RKO (cell line): ENCODE measurements at places on chromosomes 16 and 17.

- DNase-seq = no peak
Measured at GRCh38 chr17:20128036-20128667, 119.0 kb downstream of the SPECC1 start.

DNA sequence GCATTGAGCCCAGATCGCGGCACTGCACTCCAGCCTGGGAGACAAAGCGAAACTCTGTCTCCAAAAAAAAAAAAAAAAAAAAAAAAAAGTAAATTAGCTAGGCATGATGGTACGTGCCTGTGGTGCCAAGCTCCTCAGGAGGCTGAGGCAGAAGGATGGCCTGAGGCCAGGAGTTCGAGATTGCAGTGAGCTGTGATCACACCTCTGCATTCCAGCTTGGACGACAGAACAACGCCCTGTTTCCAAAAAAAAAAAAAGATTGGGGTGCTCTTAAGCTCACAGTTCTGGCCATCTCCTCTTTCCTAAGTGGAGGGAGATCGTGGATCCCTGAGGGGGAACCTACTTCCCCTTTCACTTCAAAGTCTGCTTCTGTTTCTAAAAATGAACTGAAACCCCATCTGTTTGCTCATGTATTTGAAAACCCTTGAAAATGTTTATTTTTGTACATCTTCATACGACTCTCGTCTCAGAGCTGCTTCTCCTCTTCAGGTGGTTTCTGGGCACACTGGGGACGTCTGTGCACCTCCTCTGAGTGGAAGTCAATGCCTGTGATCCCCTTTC, 138.8 kb downstream of the PRKCA start:
- no peak for DNase-seq

DNA sequence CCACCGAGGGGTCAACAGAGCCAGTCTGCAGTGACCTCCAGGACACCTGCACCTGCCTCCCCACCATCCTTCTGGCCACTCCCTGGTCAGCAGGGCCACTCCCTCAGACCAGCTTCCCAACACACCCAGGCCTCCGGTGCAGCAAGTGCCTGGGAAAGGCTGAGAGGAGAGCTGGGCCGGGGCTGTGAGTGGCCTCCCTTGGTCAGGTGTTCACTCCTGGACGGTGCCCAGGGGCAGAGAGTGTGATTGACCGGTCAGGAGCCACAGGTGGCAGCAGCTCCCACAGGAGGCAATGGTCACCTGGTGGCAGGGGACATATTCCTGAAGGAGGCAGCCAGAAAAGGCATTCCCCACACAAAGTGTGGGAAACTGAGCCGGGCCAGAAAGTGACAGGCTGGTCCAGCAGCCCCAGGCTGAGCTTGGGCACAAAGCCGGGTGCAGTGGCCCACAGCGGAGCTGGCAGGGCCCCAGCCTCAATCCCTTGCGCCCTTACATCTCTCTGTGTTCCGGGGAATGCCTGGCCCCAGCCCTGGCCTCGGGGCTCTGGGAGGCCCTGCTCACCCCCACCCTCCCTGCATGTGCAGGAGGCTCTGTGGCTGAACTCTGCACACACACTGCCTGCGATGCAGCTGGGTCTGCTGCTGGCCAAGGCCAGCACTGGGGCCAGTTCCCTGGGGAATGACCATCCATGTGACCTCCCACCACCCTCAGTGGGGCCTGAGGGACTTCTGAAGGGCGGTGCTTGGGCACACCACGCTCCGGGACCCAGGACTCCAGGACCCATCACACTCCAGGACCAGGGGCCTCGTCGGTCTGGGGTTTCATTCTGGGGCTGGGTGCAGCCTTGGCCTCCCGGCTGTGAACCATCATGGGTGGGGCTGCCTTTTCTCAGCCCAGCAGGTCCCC, 1.2 kb upstream of the C17orf99 start:
- DNase-seq = no peak

DNA sequence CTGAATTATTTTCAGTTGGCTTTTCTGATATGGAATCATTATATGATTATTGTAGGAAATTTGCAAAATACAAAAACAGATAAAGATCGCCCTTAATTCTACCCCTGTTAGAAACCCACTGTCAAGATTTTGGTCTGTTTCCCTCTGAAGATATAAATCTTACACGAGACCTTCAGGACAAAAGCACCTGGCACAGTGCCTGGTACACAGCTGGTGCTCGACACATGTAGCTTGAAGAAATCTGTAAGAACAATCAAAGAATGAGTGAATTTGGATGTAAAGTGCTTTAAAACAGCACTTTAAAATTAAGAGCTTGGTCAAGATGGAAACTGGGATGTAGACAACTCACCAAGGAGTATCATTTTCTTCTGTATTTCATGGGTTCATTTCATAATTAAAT, 181.1 kb downstream of the C16orf78 start:
- no peak for DNase-seq

- no peak for DNase-seq
Measured at GRCh38 chr17:6908807-6909206, 77.3 kb upstream of the TEKT1 start.

GRCh38 chr17:43018008-43018853, 4.0 kb downstream of the VAT1 start:
- no peak for DNase-seq

- no peak for DNase-seq
Measured at GRCh38 chr17:73045724-73046123, 46.8 kb downstream of the SLC39A11 start.

GRCh38 chr17:3043737-3044365, 19.6 kb downstream of the OR1D5 start:
- DNase-seq = peak; percentile 23

- DNase-seq = no peak
Measured at GRCh38 chr17:3622977-3623594, 13.0 kb downstream of the SHPK start.

GRCh38 chr17:18197535-18198194, 14.0 kb downstream of the ALKBH5 start:
- DNase-seq = no peak

- DNase-seq = no peak
Measured at GRCh38 chr17:44334727-44335126, 10.1 kb upstream of the SLC25A39 start.

DNA sequence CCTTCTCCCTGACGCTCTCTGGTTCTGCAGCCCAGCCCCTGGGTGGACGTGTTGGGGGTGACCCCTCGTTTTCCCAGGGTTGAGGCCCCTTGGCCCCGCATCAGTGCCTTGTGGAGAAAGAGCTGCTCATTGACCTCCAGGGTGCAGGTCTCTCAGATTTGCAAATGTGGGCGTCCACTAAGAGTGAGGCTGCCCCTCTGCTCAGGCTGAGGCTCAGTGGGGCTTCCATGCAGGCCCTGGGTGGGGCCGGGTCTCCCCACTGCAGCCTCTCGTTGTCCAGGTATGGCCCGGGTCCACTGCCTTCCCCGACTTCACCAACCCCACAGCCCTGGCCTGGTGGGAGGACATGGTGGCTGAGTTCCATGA, 9.0 kb downstream of the GAA start:
- no peak for DNase-seq

DNA sequence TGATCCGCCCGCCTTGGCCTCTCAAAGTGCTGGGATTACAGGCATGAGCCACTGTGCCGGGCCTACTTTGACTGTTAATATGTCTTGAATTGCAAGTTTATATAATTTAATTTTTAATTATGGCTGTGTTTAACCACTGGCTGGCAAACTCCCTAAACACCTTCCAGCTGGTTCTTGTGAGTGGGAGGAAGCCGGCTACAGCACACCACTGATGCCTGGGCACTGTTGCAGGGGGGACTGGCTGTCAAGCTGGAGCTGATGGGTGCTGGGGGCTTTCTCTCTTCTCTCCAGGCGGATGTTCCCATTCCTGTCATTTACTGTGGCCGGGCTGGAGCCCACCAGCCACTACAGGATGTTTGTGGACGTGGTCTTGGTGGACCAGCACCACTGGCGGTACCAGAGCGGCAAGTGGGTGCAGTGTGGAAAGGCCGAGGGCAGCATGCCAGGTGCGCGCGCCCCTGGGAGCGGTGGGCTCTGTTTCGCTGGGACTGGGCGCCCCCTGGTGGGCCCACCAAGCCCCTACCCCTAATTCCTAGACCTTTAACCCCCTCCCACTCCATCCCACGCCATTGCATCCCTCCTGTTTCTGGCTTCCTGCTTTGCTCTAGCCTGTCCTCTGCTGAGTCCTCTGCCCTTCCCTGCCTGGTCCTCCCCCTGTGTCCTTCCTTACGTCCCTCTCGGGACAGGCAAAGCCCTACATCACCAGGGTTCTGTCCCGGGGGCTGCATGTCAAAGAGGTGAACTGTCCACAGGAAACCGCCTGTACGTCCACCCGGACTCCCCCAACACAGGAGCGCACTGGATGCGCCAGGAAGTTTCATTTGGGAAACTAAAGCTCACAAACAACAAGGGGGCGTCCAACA, 9.5 kb downstream of the TBX21 start:
- DNase-seq = no peak

DNA sequence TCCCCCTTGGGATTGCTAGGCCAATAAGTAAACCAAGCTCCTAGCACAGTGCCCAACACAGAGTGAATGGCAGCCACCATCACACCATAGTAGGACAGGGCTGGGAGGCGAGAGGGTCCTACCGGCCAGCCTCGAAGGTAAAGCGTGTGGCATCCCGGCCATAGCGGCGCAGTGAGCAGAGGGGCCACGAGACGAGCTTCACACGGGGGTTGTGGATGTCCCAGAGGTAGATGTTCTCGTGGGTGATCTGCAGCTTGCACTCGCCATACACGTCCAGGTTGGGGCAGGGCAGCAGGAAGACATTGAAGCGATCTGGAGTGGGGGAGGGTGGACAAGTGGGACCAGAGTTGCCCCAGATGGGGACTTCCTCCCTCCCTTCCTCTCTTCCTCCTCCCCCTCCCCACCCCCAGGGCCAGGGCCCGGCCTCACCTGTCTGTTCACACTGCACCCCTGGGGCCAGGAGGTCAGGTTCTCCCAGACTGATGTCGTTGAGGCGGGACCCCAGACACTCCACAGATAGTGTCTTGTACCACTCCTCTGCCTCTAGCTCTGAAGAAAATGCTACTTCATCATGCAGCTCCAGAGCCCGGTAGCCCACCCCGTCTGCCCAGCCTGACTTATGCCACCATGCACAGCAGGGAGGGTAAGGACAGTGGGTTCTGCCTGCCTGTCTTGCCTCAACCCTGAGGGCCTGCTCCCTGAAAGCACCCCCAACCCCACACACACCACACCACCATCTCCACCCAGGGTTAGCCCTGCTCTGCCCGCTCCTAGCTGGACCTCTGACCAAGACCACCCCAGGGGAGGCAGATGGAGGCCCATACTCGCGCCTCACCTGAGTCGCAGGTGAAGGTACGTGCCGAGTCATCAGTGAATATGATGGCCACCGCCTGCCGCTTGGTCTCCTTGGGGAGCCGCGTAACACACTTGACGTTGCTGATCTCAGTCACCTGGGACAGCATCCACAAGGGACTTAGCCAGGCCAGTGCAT, 11.3 kb downstream of the DOK4 start:
- DNase-seq = no peak

DNA sequence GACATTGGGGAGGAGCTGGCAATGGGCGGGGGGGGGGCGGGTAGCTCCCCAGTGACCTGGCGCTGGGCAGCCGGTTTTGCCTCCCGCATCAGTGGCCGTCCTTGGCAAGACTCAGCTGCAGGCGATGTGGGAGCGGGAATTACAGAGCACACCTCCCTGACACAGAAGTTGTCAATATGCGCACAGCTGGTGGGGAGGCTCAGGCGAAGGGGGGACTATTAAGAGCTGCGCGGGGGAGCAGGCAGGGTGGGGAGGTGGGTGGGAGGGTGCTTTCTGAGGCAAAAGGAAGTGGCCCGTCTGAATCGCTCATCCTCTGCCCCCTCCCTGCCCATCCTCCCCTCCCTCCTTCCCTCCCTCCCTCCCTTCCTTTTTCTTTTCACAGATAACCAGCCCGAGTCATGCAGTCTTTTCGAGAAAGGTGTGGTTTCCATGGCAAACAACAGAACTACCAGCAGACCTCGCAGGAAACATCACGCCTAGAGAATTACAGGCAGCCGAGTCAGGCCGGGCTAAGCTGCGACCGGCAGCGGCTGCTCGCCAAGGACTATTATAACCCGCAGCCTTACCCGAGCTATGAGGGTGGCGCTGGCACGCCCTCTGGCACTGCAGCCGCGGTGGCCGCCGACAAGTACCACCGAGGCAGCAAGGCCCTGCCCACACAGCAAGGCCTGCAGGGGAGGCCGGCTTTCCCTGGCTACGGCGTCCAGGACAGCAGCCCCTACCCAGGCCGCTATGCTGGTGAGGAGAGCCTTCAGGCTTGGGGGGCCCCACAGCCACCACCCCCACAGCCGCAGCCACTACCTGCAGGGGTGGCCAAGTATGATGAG, 44.0 kb downstream of the SREBF1 start:
- no peak for DNase-seq

DNA sequence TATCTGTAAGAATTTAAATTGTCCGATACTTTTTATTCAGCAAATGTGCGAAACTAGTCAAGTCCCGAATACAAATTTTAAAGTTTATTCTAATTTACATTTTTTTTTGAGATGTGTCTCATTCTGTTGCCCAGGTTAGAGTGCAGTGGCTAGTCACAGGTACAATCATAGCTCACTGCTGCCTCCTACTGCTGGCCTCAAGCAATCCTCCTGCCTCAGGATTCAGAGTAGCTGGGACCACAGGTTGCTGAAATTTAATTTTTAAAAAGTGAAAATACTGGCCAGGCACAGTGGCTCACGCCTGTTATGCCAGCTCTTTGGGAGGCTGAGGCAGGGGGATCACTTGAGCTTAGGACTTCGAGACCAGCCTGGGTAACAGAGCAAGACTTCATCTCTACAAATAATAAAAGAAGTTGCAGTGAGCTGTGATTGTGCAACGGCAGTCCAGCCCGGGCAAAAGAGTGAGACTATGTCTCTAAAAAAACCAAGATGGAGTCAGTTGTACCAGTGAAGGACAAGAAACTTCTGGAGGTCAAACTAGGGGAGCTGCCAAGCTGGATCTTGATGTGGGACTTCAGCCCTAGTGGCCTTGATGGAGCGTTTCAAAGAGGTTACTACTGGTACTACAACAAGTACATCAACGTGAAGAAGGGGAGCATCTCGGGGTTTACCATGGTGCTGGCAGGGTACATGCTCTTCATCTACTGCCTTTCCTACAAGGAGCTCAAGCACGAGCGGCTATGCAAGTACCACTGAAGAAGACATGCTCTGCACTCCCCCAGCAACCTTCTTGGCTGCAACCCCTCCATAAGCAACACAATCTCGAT, 5.6 kb downstream of the POLG2 start:
- DNase-seq = no peak

DNA sequence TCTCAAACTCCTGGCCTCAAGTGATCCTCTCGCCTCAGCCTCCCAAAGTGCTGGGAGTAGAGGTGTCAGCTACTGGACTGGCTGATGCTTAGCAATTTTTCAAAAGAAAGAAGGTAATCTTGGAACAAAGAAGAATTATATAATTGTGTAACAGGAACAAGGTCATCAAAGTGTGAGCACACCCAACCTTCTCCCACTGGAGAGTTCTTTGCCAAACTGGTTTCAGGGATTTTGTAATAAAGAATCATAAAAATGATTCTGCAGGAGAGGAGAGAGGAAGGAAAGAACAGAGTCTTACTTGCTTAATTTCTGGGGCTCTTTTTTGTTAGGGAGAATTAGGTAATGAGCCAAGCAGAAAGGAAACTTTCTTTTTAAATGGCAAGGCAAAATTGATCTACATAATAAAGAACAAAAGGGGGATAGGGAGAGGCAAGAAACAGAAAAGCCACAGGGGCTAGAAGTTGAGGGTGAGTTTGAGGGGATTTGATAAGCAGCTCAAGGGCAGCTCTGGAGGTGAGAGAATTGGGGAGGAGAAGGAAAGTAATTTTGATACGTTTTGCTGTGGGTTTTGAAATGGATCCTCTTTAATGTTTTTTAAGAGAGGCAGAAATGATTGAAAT, 21.3 kb downstream of the CHD9NB start:
- no peak for DNase-seq
